Stimulated activated CD8-positive, alpha-beta memory T cell treated with anti-CD3 and anti-CD28 coated beads, Interleukin-4, amount 100 ng/mL, for 4 hours (primary cell): ENCODE measurements at places on chromosomes 4 and X.

DNA sequence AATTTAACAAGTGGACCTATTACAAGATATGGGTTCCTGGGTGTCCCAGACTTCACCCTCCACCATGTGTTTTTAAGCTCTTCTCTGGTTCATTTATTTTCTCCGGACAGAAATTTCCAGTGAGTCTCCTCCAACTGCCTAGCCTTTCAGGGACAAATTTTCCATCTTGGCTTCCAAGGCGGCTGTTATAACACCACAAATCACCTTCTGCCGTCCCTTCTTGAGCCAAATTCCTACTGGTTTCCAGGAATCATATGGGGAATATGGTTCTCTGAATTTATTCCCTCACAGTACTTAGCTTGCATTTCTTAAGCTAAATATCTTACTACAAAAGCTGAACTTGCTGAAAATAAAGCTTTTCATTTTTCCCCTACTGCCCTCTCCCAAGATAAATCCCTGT lies 18.8 kb downstream of the NEXMIF start:
- no peak for DNase-seq

- DNase-seq, result no peak
These were observed 86.4 kb downstream of the ANAPC10 start for GRCh38 chr4:145011636-145012035.

- DNase-seq, result no peak
These were observed 32.6 kb downstream of the ABHD18 start for GRCh38 chr4:127997534-127998388.

GRCh38 chr4:148023512-148024181 lies 291.8 kb downstream of the ARHGAP10 start:
- no peak for DNase-seq

- DNase-seq, result no peak
These were observed 96.6 kb downstream of the ADRA2C start for GRCh38 chr4:3862640-3863420.

- DNase-seq, result no peak
These were observed 5.5 kb downstream of the CAMK2D start for GRCh38 chr4:113756005-113756410.

DNA sequence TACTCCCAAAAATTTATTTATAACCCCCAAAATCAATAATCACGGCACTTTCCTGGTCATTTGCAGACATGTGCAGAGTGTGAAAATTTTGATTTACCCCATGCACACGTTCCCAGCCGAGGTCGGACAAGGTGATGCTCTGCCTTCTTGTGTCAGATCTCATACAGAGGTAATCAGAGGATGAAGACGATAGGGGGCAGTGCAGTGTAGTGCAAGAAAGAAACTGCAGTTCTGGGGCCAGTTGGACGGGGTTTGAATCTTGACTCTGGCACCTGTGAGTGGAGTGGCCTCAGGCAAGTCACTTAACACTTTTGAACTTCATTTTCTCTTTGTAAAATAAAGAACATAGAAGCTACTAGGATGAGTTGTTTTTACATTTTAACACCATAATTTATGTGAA lies 88.4 kb downstream of the FRMPD3 start:
- DNase-seq, result no peak

DNA sequence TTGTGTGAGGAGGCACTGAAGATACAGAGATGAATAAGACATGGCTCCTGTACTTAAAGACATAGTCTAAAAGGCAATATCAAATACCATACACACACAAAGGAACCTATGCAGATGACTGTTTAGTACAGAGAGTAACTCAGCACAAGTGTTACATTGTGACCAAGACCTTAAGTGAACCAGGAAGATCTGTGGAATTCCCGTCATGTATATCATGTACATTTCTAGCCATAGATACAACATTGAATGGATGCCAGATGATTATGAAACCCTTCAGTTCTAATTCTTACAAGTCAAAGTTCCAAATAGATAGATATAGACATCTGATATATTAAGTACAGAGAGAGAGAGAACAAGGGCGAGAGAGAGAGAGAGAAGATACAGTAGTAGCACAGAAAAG lies 73.2 kb downstream of the PAK3 start:
- DNase-seq, result no peak

DNA sequence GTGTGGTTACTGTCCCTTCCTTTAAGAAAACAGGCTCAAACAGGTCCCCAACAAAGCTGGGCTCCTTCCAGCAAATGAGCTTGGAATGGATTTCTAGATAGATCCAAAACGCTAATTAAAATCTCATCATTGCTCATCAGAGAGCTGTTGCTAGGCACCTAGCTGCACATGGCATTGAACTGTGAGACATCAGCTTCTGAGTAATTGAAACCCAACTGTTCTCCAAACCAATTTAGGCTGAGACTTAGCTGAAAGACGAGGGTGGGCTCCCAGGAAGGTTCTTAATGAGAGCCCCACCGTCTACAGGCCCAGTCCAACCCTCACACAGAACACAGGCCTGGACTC lies 59.1 kb downstream of the FAM184B start:
- no peak for DNase-seq
